ENCODE measurements at places on chromosomes 3 and 15.

DNA sequence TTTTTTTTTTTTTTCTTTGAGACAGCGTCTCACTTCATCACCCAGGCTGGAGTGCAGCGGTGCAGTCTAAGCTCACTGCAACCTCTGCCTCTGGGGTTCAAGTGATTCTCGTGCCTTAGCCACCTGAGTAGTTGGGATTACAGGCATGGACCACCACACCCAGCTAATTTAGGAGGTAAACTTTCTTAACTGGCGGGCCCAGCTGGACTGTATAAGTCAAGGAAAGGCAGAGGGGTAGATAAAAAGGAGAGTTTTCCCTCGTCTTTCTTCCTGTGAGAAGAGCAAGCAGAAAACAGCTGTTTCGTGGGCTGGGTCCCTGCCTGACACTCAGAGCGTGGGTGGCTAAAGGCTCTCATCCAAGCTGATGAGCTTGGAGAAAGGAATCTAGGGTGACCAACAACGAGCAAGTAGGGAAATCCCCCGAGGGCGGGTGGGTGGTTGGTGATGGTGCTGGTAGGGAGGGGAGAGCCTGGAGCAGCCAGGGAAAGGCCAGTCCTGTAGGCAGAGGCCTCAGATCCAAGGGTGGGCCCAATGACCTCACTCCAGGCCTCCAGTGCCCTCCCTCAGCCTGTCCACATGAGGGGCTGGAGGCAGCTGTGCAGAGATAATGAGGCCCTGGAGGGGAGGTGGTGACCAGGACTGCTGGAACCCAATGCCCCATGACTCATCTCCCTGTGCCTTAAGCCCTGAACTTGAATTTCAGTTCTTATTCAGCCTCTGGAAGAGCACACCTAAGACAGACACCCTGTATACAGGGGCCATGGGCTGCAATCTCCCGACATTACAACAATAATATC lies 43.1 kb upstream of the LIMD1 start:
- DNase-seq = peak; percentile 99
- 0 out of 2 replicates have a peak overlapping the region, but pooled peaks have one; percentile 23 for H3K4me3 ChIP-seq
- no peaks in the 10 kb centered on the region for H3K27me3 ChIP-seq

GRCh38 chr3:173371848-173372487 lies 25.6 kb upstream of the NLGN1 start:
- DNase-seq = peak; percentile 69
- H3K4me1 ChIP-seq = no peaks in the 10 kb centered on the region
- H3K4me3 ChIP-seq = no peak overlapping the region

GRCh38 chr15:84035399-84035766 lies 200.2 kb upstream of the GOLGA6L4 start:
- no peak overlapping the region for H3K4me3 ChIP-seq
- no peaks in the 10 kb centered on the region for H3K36me3 ChIP-seq
- 0 out of 2 replicates have a peak, but pooled peaks cover 5% of the 10 kb centered on the region for H3K27me3 ChIP-seq

- DNase-seq = peak; percentile 32
- peak overlapping the region; percentile 31 for H3K27ac ChIP-seq
- no peaks in the 10 kb centered on the region for H3K27me3 ChIP-seq
- no peak overlapping the region for H3K4me3 ChIP-seq
- H3K4me1 ChIP-seq = peaks cover 48% of the 10 kb centered on the region
- H3K36me3 ChIP-seq = peaks cover 5% of the 10 kb centered on the region
Measured at GRCh38 chr3:172171396-172172075, 132.2 kb downstream of the FNDC3B start.

GRCh38 chr3:110816008-110816407 lies 255.6 kb upstream of the NECTIN3 start:
- no peaks in the 10 kb centered on the region for H3K36me3 ChIP-seq
- H3K4me3 ChIP-seq = no peak overlapping the region
- H3K4me1 ChIP-seq = peaks cover 45% of the 10 kb centered on the region

GRCh38 chr3:147838652-147839051 lies 429.5 kb downstream of the ZIC1 start:
- no peak overlapping the region for H3K4me3 ChIP-seq
- H3K36me3 ChIP-seq = no peaks in the 10 kb centered on the region
- H3K4me1 ChIP-seq = no peaks in the 10 kb centered on the region
- peak; percentile 10 for DNase-seq
- no peak overlapping the region for H3K27ac ChIP-seq

DNA sequence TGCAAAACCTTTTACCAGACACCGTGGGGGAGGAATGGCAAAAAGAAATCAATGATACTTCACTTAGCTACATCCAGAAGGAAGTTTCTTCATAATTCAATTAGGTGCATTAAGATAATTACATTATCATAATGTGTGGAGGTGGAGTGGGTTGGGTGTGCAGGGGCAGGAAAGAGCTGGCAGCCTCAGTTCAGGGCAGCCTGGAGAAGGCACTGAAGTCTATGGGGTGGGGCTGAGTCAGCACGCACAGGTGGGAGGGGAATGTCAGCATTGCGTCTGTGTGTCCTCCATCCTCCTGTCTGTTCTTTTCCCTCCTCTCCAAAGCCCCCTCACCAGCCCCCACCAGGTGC lies 278.8 kb downstream of the GABRG3 start:
- H3K4me1 ChIP-seq = no peaks in the 10 kb centered on the region
- no peak for DNase-seq
- H3K27ac ChIP-seq = no peak overlapping the region
- H3K36me3 ChIP-seq = no peaks in the 10 kb centered on the region
- no peak overlapping the region for H3K4me3 ChIP-seq
- H3K27me3 ChIP-seq = no peaks in the 10 kb centered on the region

DNA sequence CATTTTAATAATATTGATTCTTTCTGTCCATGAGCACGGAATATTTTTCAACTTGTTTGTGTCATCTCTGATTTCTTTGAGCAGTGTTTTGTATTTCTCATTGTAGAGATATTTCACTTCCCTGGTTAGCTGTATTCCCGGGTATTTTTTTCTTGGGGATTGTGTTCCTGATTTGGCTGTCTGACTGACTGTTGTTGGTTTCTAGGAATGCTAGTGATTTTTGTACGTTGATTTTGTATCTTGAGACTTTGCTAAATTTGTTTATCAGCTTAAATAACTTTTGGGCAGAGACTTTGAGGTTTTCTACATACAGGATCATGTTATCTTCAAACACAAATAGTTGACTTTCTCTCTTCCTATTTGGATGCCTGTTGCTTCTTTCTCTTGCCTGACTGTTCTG lies 418.8 kb upstream of the ALCAM start:
- H3K4me3 ChIP-seq = no peak overlapping the region
- no peak for DNase-seq
- no peaks in the 10 kb centered on the region for H3K36me3 ChIP-seq
- peaks cover 17% of the 10 kb centered on the region for H3K4me1 ChIP-seq
- no peak overlapping the region for H3K27ac ChIP-seq
- 0 out of 2 replicates have a peak, but pooled peaks cover 6% of the 10 kb centered on the region for H3K27me3 ChIP-seq

DNA sequence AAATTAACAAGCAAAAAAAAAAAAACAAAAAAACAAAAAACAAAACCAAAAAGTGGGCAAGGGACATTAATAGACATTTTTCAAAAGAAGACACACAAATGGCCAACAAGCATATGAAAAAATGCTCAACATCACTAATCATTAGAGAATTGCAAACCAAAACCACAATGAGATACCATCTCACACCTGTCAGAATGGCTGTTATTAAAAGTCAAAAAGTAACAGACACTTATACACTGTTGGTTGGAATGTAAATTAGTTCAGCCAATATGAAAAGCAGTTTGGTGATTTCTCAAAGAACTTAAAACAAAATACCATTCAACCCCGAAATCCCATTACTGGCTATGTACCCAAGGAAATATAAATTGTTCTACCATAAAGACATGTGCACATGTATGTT lies 222.4 kb upstream of the CD96 start:
- no peak overlapping the region for H3K27ac ChIP-seq
- DNase-seq = no peak
- H3K4me3 ChIP-seq = no peak overlapping the region
- no peaks in the 10 kb centered on the region for H3K36me3 ChIP-seq
- H3K27me3 ChIP-seq = no peaks in the 10 kb centered on the region

DNA sequence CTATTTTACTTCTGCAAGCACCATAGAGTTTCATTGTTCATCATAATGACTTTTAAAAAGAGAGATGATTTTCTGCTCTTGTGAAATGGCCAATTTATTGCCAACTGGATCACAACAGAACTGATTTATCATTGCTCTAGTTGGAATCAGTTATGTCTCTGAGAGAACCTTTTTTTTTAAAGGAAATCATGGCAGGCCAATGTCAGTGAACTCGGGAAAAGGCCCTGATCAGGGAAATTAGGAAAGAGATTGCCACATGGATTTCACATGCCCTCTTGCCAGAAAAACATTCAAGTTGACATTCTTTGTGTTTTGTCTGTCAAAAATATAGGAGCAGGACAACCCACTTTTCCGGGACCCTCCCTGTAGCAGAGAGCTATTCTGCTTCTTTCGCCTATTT lies 12.6 kb upstream of the SLC25A26 start:
- H3K27ac ChIP-seq = no peak overlapping the region
- H3K36me3 ChIP-seq = no peaks in the 10 kb centered on the region
- no peak overlapping the region for H3K4me3 ChIP-seq

GRCh38 chr15:45314960-45315359 lies 62.9 kb downstream of the SLC28A2 start:
- H3K4me1 ChIP-seq = no peaks in the 10 kb centered on the region
- 0 out of 2 replicates have a peak, but pooled peaks cover 4% of the 10 kb centered on the region for H3K27me3 ChIP-seq
- no peak overlapping the region for H3K4me3 ChIP-seq
- no peak for DNase-seq
- no peak overlapping the region for H3K27ac ChIP-seq
- H3K36me3 ChIP-seq = no peaks in the 10 kb centered on the region

GRCh38 chr15:62122249-62122648 lies 42.8 kb downstream of the C2CD4B start:
- peaks cover 15% of the 10 kb centered on the region for H3K4me1 ChIP-seq
- no peak overlapping the region for H3K27ac ChIP-seq
- H3K27me3 ChIP-seq = no peaks in the 10 kb centered on the region
- DNase-seq = no peak
- H3K36me3 ChIP-seq = no peaks in the 10 kb centered on the region

DNA sequence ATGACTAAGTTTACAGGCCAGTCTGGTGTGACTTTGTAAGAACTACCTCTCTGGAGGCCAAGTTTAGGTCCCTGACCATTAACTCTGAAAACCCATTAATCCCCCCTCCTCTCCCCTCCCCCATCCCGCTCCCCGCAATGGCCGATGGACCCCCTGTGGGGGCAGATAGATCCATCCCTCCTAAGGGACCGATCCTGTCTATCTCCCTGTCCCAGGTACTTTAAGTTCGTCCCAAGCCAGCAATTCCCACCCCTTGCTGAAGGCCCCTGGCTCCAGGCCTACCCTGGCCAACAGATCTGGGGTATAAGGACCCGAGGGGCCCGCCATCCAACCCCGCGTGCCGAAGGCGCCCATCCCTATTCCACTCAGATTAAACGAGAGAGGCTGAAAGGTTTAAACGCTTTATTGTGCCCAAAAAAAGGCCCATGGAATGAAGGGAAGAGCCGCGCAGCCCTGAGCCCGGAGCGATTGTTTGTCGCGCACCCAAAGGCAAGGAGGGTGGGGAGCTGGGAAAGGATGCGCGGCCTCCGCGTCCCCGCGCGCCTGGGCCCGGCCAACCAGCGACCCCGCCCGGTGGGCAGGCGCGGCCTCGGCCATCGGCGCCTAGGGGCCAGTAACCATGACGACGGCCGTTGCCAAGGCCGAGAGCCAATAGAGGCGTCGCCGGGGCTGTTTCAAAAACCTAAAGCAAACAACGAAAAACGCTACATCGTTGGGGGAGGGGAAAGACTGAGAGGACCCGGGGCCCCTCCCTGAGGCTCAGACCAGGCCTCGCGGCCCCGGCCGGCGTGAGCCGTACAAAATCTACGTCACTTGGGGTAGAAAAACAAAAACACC lies 35.9 kb downstream of the HMCES start:
- H3K4me3 ChIP-seq = peak overlapping the region; percentile 97
- no peaks in the 10 kb centered on the region for H3K27me3 ChIP-seq
- 0 out of 2 replicates have a peak, but pooled peaks cover 5% of the 10 kb centered on the region for H3K4me1 ChIP-seq
- no peaks in the 10 kb centered on the region for H3K36me3 ChIP-seq
- peak; percentile 92 for DNase-seq
- peak overlapping the region; percentile 84 for H3K27ac ChIP-seq

DNA sequence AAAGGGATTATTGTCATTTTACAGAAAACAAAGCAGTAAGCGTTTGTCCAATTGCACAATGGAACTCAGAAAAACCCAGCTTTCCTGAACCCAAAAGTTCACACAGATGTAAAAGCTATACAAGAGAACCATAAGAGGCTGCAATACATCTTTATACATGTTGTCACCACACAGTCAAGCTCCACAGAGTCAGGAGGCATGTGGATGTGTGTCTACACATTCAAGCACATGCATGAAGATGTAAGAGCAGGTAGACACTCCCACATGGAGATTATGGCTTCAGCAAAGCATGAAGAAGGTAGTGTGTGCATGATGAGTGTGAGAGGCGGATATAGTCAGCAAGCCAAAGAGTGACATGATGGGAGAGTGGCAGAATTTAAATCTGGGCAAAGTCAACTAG lies 124.7 kb upstream of the THBS1 start:
- DNase-seq = no peak
- no peak overlapping the region for H3K4me3 ChIP-seq
- no peaks in the 10 kb centered on the region for H3K27me3 ChIP-seq
- H3K4me1 ChIP-seq = peaks cover 27% of the 10 kb centered on the region

- peaks cover 10% of the 10 kb centered on the region for H3K4me1 ChIP-seq
- no peak overlapping the region for H3K27ac ChIP-seq
- no peaks in the 10 kb centered on the region for H3K36me3 ChIP-seq
- H3K4me3 ChIP-seq = no peak overlapping the region
- peak; percentile 10 for DNase-seq
Measured at GRCh38 chr3:161991901-161992540, 495.4 kb downstream of the OTOL1 start.

- H3K4me3 ChIP-seq = no peak overlapping the region
- no peak for DNase-seq
- H3K27ac ChIP-seq = no peak overlapping the region
- no peaks in the 10 kb centered on the region for H3K27me3 ChIP-seq
- no peaks in the 10 kb centered on the region for H3K36me3 ChIP-seq
- no peaks in the 10 kb centered on the region for H3K4me1 ChIP-seq
Measured at GRCh38 chr3:10775259-10775658, 40.8 kb upstream of the SLC6A11 start.

DNA sequence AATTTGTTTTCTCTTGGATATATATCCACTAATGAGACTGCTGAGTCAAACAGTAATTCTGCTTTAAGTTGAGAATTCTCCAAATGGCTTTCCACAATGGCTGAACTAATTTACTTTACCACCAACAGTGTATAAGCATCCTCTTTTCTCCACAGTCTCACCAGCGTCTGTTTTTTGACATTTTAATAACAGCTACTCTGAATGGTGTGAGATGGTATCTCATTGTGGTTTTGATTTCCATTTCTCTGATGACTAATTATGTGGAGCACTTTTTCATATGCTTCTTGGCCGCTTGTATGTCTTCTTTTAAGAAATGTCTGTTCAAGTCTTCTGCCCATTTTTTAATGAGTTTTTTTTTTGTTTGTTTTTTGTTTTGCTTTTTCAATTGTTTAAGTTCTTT lies 206.2 kb downstream of the CTNNB1 start:
- H3K4me1 ChIP-seq = no peaks in the 10 kb centered on the region
- DNase-seq = peak; percentile 2
- H3K4me3 ChIP-seq = no peak overlapping the region
- H3K36me3 ChIP-seq = no peaks in the 10 kb centered on the region
- H3K27me3 ChIP-seq = no peaks in the 10 kb centered on the region

DNA sequence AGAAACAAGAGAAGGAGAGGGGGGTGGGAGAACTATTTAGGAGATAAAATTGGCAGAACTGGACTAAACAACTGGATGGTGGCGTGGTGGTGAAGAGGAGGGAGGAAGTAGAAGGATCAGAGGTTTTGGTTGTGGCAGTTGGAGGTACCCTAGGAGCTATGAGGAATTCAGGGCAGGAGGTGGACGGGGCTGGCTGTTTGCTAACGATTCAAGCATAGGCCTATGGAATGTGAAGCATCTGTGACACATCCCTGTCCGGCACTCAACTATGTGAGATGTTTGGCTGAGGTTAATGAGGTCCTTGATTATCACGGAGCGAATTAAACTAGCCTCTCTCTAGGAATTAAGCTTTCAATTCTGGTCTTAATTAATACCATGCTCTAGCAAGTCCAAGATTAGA lies 13.5 kb downstream of the TARS3 start:
- peaks cover 16% of the 10 kb centered on the region for H3K36me3 ChIP-seq
- no peak overlapping the region for H3K4me3 ChIP-seq
- peak overlapping the region; percentile 19 for H3K27ac ChIP-seq
- H3K4me1 ChIP-seq = peaks cover 14% of the 10 kb centered on the region
